IPS DF 6.9 (cell line): ENCODE measurements at places on chromosomes 2 and 18.

GRCh38 chr2:232532419-232532818 lies 6.5 kb downstream of the CHRND start:
- no peak for DNase-seq

GRCh38 chr2:101064505-101064867 lies 62.4 kb downstream of the RPL31 start:
- no peak for DNase-seq

DNA sequence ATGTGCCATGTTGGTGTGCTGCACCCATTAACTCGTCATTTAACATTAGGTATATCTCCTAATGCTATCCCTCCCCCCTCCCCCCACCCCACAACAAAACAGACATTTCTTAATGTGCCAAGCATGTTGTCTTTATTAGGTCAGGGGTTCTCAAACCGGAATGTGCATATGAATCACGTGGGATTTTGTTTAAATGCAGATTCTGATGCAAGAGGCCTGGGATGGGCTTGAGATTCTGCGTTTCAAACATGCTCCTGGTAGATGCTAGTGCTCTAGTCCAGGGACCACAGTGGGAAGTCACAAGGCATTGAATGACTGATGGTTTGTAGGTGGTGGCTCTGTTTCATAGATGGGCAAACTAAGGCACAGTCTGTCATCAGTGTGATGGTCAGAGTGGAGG lies 184.7 kb downstream of the SMAD7 start:
- DNase-seq: no peak

DNA sequence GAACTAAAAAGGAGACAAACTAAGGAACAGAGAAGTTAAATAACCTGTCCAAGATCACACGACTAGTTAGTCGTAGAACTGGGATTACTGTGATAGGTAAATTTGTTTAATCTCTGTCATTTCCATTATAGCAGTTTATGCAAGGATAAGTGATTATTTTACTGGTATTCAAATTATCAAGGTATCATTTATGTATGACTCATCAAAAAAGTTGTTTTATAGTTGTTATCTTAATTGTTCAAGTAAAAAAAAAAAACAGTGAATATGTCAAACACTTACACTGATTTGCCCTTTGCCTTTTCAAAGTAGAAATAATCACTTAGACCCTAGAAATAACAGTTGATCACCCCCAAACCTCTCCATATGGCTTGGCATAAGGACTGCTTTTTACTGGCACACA lies 173.6 kb downstream of the RIT2 start:
- no peak for DNase-seq

DNA sequence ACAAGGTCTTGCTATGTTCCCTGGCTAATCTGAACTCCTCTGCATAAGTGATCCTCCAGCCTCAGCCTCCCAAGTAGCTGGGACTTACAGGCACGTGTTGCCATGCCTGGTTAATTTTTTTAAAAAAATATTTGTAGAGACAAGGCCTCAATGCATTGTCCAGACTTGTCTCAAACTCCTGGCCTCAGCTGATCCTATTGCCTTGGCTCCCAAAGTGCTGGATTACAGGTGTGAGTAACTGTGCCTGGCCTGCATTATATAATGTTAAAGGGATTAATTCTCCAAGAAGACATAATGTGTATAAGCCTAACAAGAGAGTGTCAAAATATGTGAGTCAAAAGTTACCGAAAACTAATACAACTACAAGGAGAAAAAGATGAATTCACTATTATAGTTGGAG lies 32.2 kb downstream of the BUB1 start:
- no peak for DNase-seq

GRCh38 chr2:109481196-109481555 lies 132.6 kb downstream of the SEPTIN10 start:
- DNase-seq: no peak

DNA sequence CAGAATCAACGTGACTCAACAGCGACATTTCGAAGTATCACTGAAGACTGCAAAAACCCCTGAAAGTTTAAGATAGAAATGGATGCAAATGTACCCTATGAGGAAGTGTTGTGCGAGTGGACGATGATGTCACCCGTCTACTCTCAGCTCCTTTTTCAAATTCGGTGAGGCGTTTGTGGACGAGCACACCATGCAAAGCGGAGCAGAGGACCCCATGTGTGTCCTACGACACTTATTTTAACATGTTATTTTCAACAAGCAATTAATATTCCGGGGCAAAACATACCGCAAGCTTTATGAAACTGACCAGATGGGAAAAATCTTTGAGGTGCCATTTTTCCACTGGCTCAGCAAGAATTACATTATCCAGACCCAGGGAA lies 2.0 kb downstream of the PXDN start:
- DNase-seq: no peak

- no peak for DNase-seq
Measured at GRCh38 chr2:70340075-70340474, 38.2 kb upstream of the FAM136A start.

DNA sequence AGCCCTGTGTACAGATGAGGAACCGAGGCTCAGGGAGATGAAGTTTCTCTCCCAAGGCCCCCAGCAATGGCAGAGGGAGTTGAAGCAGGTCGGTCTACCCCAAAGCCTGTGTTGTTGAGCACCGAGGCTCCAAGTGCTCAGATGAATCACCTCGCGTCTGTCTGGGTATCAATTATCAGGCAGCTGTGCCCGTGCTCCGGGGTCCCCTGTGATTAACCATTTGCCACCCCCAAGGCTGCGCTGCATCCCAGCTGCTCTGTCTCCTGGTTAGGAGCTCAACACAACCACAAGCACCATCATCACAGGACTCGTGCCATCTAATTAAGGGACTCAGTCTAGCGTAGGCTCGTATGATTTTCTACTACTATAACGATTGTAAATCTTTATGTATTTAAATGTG lies 27.1 kb downstream of the LIPG start:
- DNase-seq: no peak

DNA sequence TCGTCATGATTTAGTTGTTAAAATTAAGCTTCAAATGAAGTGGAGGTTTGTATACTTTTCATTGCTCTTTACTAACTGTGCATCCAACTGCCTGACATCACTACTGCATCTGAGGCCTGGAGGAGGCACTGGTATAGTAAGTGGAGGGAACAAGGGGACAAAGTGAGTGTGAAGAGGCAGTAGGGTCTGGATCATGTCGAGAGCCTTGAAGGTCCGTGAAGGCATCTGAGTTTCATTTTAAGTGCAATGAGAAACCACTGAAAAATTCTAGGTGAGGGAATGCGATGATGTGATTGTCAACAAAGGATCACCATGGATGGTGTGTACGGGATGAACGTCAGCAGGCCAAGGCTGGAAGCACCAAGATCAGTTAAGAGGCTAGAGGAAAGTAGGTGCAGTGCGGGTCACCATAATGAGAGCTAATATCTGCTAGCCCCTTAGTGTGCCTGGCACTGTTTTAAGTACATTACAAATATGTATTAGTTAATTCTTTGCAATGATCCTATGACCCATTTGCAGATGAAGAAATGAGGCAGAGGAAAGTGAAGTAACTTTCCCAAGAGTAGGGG lies 96.1 kb downstream of the CABYR start:
- no peak for DNase-seq

- DNase-seq: no peak
Measured at GRCh38 chr2:123453772-123454171, 571.3 kb upstream of the CNTNAP5 start.

DNA sequence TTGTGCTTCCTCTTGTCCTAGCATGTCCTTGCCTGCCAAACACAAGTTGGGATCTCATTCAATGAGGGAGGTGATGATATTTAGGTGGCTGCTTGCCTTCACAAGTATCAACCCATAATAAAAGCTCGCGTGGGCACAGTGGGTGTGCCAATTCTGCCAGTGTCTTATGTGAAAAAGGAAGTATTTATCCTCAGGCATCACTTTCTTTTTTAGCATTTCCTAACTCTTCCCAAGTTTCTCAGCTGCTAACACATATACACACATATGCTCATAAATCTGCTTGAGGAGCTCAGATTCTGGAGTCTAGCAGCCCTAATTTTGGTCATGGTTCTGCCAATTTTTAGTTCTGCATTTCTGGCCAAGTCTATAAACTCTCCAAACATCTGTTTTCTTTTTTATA lies 319.5 kb upstream of the HNMT start:
- no peak for DNase-seq

GRCh38 chr2:203997980-203998809 lies 61.6 kb downstream of the ICOS start:
- no peak for DNase-seq

DNA sequence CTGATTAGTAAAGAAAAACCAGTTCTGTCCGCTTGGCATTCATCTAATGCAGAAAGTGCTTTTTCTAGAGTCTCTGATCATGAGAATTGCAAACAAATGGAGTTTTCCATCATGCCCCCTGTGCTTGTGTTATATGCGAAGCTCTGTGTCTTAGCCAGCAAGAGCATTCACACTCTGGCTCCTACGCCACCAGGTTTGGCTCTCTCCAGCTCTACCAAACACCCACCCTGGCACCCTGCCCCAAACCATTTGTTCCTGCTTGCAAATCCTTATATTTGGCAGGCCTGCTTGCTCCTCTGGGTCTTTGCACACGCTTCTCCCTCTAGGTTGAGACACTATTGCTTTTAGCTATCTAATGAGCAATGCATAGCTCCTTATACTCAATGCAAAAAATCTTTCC lies 204.1 kb upstream of the CYRIA start:
- DNase-seq: no peak

DNA sequence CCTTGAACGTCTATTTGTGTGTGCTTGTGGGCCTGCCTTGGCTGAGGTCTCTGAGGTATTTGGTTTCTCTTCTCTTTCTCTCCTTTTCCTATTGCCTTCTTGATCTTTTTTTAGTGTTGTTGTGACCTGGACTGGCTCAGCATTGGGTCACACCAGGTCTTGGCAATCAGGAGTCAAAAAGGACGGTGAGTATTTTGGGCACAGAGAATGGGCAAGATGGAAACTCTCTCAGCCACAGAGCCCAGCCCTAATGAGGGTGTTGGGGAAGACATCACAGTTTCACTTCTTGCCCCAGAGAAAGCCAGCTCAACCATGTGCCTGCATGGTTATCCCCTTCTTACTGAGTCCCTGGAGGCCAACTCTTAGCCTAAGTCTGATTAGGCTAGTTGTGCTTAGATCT lies 13.7 kb upstream of the INO80C start:
- DNase-seq: no peak

DNA sequence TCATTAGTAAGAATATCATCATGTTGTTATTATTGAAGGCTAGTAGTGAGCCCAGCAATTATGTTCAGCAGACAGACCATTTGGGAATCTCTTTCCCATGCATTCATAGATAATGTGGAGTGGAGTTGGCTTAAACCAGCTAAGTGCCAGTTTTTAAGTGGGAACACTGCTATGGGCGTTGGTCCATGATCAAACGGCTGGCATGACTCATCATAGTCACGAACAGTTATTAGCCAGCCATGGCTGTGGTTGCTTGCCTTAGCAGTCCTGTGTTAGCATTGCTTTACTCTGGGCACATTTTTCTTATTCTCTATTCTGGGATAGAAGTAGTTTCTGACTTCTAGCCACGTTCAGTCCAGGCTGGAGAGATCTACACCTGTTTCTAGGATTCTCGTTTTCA lies 17.7 kb downstream of the EIF4E2 start:
- no peak for DNase-seq

DNA sequence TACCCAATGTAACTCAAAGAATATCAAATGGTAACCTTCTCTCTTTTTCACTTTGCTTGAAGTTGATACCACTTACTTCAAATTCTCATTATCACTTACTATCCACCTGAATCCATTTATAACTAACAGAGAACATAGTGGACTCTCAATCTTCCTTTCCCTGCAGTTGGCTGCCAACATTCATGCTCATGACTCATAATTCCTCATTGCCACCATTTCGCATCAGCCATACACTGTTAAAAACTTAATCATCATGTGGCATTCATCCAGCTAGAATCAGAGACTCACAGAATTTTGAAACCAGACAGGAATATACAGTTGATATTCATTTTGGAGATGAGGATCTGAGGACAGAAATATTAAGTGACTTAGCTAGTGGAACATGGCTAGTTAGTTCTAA lies 56.8 kb downstream of the SLC4A10 start:
- DNase-seq: no peak

DNA sequence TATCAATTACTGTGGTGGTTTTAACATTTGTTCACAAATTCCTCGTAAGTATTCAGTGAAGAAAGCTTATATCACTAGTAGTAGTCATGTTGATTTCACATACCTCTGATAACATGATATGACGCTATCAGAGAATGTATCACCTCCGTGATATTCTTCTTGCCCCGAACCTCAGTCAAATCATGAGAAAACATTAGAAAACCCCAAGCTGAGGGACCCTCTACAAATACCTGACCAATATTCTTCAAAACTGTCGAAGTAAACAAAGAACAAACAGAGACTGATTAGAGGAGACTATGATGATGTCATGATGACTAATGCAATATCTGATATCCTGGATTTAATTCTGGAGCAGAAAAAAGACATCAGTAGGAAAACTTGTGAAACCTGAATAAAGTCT lies 85.6 kb upstream of the SPOPL start:
- DNase-seq: no peak

- no peak for DNase-seq
Measured at GRCh38 chr2:65309699-65310098, 82.1 kb downstream of the ACTR2 start.

DNA sequence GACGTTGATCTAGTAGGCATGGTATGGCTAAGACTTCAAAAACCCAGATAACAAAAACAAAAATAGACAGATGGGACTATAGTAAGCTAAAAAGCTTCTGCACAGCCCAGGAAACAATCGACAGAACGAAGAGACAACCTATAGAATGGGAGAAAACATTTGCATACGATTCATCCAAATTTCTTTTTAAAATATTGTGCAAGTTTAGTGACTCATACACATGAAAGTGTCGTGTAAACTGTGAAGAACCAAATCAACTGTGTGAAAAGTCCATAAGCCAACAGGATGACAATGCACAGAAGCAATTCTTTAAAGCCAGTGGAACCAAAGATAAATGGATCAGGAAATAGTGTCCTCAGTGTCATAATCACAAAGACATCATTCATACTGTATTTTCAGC lies 671.1 kb downstream of the RNF144A start:
- no peak for DNase-seq

GRCh38 chr2:174335988-174336500 lies 1.3 kb downstream of the SP9 start:
- DNase-seq: no peak

DNA sequence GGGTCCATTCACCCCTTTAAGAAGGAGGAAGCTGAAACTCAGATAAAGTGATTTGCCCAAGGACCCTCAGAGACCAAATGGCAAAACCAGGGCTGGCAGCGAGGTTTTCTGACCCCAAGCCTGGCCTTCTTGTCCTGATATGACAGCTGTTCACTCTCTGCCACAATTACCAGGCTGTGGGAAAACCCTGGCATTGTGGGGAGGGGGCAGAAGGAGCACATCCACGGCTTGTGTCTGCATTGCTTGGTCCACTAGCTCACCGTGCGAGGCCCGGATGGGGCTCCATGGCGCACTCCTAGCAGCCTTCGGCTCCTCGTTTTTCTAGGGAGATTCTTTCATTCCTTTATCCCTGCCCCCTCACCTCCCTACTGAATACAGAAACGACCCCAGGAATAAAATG lies 143.4 kb upstream of the SIX2 start:
- DNase-seq: no peak

DNA sequence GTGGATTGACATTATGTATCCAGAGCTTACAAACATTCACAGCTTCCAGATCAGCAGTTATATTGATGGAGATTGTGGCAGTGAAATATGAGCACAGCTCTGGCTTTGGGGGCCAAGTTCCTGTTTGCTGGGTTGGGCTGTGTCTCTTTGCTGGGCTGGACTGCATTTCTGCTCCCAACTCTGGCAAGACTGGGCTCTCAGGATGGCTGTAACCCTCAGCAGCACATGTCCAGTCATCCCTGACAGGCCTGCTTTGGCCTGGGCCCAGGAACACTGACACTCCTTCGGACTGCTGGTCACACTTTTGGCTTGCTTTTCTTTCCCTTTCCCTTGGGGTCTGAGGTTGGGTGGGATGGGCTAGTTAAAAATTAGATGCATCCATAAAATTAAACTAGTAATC lies 17.9 kb upstream of the VPS4B start:
- DNase-seq: no peak
